ENCODE measurements at places on chromosomes 5 and 9. TPM values are rescaled to one million over a fixed set of nuclear protein-coding genes. Genes with fewer than 3 reads are reported as not detected.

Gene KIF20A
- 26.0 TPM for polyA plus RNA-seq

Gene PCDHA12
- 0.66 TPM for polyA plus RNA-seq

Gene BASP1
- 358 TPM for polyA plus RNA-seq

Gene LCN10
- 3.5 TPM for polyA plus RNA-seq

Gene PCDHB14
- 1.8 TPM for polyA plus RNA-seq

Gene CAVIN4
- 3.9 TPM for polyA plus RNA-seq

Data from brain (organoid and tissue), 16 donors.